GOT3 (cell line): ENCODE measurements at places on chromosomes 3 and 15.

DNA sequence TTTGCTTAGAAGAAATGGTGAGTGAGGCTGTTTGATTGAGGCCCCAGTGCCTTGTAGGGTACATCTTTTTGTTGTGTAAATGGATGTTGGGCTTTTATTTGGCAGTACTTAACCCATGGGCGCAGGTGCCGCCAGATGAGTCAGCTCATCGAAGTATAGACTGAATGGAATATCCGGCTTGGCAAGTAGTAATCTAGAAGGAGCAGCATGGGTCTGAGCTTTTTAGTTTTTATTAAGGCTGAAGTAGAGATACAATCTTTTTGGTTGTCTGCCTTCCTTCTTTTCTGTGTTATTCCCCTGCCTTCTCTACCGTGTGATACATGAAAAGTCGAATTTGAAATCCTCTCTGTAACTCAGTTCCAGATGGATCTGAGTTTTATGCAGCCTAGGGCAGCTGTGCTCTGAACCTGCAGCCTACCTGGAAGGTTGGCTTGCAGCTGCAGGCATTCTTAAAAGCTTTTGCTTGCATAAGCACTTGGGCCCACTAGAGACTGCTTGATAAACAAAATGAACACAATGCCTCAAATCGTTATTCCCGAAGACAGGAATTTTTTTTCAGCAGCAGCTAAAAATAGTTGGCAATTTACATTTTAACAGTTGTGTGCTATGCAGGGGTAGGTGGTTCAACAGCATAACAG is 177.5 kb upstream of the CGNL1 start:
- DNase-seq = no peak

- DNase-seq = no peak
These were observed 271.0 kb upstream of the GADL1 start for GRCh38 chr3:31165399-31165860.

DNA sequence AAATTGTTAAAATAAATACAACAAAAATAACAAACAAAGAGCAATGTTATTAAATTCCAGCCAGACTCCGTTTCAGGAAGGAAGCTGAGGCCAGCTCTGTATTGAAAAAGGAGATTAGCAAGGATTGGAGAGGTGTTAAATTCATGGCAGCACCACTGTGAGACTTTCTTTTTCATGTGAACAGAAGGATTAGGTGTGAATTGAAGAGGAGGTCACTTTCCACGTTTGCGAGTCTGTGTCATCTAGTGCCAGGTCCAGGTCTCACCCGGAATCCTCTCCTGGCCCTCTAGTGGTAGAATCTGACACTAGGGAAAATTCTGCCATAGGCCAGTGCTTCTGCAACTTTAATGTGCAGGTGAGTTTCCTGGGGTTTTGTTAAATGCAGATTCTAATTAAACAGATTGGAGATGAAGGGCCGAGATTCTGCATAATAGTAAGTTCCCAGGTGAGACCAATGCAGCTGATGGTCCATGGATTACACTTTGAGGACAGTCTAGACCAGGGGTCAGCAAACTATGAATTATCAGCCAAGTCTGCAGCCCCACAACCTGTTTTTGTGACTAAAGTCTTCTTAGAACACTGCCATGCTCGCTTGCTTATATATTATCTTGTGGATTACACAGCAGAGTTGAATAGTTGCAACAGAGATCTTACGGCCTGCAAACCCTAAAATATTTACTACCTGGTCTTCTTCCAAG is 9.2 kb upstream of the SLC6A1 start:
- no peak for DNase-seq

DNA sequence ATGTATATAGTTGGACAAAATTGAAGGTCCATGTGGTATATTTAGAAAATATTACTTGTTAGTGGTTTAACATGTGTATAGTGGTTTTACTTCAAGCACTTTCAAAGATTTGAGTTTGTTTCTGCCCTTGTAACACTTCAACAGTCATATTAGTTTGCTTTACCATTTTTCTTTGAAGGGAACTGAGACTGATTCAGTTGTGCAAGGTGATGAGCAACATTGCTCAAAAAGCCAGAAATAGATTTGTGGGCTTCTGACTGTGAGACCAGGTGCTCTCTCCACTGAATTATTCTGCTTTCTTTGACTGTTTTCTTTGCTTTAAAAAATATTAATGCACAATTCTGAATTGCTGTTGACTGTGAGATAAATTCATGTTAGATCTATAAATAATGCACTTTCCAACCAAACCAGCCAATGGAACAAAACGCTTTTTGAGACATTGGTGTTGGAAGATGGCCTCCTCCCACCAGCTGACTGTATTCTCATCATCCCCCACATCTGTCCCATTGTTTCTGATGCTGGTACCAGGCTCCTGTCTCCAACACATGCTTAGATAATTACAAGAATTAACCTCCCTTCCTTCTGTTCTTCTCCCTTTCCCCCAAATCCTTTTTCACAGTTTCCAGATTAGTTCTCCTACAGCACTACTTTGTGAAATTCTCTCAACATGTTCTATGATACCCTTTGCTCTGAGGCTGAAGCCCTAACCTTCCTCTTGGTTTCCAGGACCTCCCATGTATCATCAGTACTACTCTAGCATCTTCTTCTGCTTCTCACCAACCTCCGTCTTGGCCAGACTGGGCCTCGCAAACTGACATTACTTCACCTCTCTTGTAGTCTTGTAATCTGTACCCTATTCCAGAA is 27.9 kb downstream of the PLCL2 start:
- DNase-seq = no peak

- DNase-seq = no peak
These were observed 163.4 kb downstream of the KLF13 start for GRCh38 chr15:31489801-31490646.
